ENCODE measurements at places on chromosomes 13 and 19.

GRCh38 chr19:30006207-30006606, 64.2 kb downstream of the URI1 start:
- no peak overlapping the region for H3K27ac ChIP-seq
- H3K4me3 ChIP-seq: no peak overlapping the region
- no peak for DNase-seq
- no peaks in the 10 kb centered on the region for H3K36me3 ChIP-seq
- H3K4me1 ChIP-seq: no peaks in the 10 kb centered on the region
- no peaks in the 10 kb centered on the region for H3K27me3 ChIP-seq

DNA sequence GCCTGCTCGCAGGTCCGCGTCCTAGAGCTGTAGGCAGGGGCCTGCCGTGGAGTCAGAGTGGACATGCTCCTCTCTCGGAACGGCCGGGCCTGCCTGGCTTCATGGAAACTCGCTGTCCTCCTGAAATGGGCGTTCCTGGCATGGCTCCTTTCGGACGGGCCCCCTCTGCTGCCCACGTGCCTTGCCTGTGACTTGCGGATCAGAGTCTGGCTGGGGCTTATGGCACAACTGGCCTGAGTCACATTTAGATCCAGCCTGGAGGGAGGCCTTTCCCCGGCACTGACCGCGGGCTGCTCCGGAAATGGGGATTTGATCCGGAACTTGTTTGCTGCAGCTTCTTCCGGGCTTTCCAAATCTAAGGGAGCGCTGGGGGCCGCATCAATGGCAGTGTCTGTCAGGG, 28.1 kb downstream of the THSD1 start:
- no peaks in the 10 kb centered on the region for H3K27me3 ChIP-seq
- no peak overlapping the region for H3K4me3 ChIP-seq
- no peaks in the 10 kb centered on the region for H3K36me3 ChIP-seq
- no peak for DNase-seq
- H3K27ac ChIP-seq: no peak overlapping the region
- no peaks in the 10 kb centered on the region for H3K4me1 ChIP-seq

DNA sequence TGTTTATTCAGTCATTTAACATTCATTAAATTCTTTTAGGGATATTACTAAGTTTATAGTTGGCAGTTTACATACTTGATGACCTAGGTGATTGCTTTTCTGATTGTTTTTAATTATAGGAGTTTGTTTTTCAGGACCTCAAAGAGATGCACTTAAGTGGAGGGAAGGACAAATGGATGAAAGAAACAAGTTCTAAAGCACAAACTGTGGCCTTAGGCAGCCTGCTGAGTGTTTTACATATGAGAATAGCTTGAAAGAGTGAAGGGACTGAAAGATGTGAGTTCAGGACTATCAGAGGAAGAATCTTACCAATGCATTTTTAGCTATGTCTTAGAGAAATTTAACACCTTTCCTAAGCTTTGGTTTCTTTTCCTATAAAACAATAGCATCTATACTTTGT, 402.6 kb downstream of the KLF12 start:
- no peaks in the 10 kb centered on the region for H3K27me3 ChIP-seq
- H3K36me3 ChIP-seq: no peaks in the 10 kb centered on the region
- no peak overlapping the region for H3K27ac ChIP-seq
- H3K4me1 ChIP-seq: no peaks in the 10 kb centered on the region

GRCh38 chr13:89199138-89199537, 1528.0 kb downstream of the SLITRK5 start:
- no peak overlapping the region for H3K27ac ChIP-seq
- DNase-seq: no peak
- H3K36me3 ChIP-seq: no peaks in the 10 kb centered on the region
- no peaks in the 10 kb centered on the region for H3K4me1 ChIP-seq
- H3K27me3 ChIP-seq: no peaks in the 10 kb centered on the region

- no peaks in the 10 kb centered on the region for H3K36me3 ChIP-seq
- H3K27ac ChIP-seq: no peak overlapping the region
- no peak overlapping the region for H3K4me3 ChIP-seq
- no peaks in the 10 kb centered on the region for H3K27me3 ChIP-seq
Measured at GRCh38 chr19:3813473-3814392, 27.6 kb upstream of the MATK start.

- no peak overlapping the region for H3K4me3 ChIP-seq
- peaks cover 1% of the 10 kb centered on the region for H3K4me1 ChIP-seq
- DNase-seq: no peak
- H3K36me3 ChIP-seq: no peaks in the 10 kb centered on the region
- H3K27me3 ChIP-seq: no peaks in the 10 kb centered on the region
Measured at GRCh38 chr19:51002542-51003311, 1.3 kb upstream of the KLK8 start.

DNA sequence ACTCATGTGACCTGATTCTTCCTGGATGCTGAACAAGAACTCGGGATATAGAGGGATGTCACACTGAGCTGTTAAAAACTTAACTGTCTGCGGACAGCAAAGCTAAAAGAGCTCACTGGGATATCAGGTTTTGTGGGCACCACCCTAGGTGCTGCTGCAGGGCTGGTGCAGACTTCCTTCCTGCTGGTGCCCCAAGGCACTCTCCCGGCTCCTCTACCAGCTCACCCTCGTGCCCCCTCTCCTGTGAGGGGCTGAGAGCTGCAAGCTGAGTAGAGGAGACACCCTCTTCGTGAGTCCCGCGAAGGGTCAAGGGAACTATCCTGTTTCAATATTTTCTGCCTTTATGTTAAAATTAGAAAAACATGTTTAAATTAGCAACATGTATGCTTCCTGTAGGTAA, 1475.7 kb downstream of the EFNB2 start:
- no peak overlapping the region for H3K27ac ChIP-seq
- H3K27me3 ChIP-seq: no peaks in the 10 kb centered on the region
- H3K36me3 ChIP-seq: no peaks in the 10 kb centered on the region
- DNase-seq: no peak
- no peaks in the 10 kb centered on the region for H3K4me1 ChIP-seq
- H3K4me3 ChIP-seq: no peak overlapping the region

All from iPS DF 6.9 (cell line).